ENCODE measurements at places on chromosomes 12 and 14.

DNA sequence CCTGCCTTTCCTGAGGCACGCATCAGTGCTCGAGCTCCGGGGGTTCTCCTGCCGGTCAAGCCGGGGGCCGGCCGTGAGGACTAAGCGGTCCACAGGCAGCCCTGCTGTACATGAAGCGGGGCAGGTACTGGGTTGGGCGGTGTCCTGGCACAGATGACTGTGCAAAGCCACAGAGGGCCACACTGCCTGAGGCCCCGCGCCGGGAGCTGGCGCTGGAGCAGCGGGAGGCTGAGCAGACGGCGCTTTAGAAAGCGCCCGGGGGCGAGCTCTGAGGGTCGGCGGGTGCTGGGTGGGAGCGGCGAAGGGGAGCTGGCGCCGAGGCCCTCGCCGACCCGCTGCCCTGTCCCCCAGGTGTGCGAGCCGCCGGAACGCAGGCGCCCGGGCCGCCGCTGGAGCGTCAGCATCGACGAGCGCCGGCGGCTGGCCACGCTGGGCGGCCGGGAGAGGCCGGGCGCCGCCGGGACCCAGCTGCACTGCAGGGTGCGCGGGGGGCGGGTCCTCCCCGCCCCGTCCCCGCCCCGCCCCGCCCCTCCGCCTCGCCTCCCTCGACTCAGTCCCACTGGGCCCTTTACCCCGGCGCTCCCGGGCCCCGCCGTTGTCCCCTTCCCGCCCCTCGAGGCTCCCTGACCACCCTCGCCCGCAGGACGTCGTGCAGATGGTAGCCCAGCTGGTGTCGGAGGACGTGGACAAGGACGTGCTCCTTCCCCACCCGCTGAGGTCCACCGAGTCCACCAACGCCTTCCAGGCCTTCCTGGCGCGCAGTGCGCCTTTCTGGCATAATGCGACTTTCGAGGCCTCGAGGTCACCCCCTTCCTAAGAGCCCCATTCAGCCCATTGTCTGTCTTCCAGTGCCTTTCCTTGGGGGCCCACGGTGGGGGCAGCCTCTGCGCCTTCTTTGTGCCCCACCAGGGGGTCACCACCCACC lies 8.3 kb upstream of the MTA1 start:
- peak; percentile 63 for DNase-seq

DNA sequence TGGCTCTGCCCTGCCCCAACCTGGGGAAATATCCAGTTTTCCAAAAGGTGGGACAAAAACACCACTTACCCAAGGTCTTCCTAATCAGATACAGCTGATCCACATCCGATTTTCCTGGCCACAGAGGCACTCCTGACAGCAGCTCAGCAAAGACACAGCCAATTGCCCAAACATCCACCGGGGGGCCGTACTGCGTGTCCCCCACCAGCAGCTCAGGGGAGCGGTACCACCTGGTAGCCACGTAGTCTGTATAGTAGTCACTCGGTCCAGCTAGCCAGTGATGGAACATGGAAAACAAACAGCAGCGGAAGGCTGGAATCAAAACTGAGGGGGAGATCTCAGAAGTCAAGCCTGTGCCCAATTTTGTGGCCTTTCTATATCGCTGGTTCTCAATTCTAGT lies 28.8 kb downstream of the DMAC2L start:
- no peak for DNase-seq

DNA sequence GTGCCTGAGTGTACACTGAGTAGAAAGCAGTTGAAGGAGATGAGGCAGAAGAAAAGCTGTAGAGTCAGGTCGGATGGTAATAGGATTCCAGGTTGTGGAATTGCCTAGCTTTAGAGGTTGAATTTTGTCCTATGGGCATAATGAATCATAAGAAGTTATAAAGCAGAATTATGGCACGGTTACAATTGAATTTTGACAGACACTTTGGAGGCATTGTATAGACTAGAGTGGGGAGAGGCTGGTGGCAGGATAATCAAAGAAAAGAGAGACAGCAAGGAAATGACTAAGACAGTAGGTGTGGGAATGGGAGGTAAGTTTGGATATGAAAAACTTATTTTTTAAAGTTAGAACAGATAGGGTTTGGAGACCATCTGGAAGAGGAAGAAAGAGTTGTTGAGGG lies 102.6 kb downstream of the NTN4 start:
- peak; percentile 51 for DNase-seq

DNA sequence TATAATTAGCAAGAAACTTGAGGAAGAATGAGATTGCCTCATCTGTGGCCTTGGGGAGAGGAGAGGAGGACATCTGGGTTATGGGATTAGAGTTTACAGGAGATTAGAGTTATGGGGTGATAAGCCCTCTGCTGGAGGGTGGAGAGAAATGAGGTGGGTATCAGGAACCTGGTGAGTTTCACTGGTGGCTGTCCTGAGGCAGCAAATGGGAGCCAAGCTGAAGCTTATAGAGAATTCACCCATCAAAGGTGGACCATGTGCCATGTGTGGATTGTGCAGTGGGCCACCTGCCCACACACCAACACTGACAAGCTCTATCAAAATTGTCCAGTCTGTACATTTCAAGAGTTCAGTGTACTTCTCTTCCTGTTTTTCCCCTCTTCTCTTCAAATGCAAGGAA lies 135.3 kb downstream of the AEBP2 start:
- no peak for DNase-seq

- no peak for DNase-seq
Measured at GRCh38 chr12:104676636-104677035, 219.9 kb downstream of the CHST11 start.
